ENCODE measurements at places on chromosomes 3 and 15. TPM values are rescaled to one million over a fixed set of nuclear protein-coding genes. Genes with fewer than 3 reads are reported as not detected.

- no peaks in the 10 kb centered on the region for H3K27me3 ChIP-seq
- H3K27ac ChIP-seq = no peak overlapping the region
- H3K4me1 ChIP-seq = no peaks in the 10 kb centered on the region
- no peaks in the 10 kb centered on the region for H3K36me3 ChIP-seq
These were observed 659.3 kb downstream of the NAALADL2 start for GRCh38 chr3:175518459-175518858.

- H3K4me1 ChIP-seq = peaks cover 3% of the 10 kb centered on the region
- no peak overlapping the region for H3K4me3 ChIP-seq
- H3K27ac ChIP-seq = no peak overlapping the region
- H3K36me3 ChIP-seq = peaks cover 1% of the 10 kb centered on the region
- no peaks in the 10 kb centered on the region for H3K27me3 ChIP-seq
These were observed 85.6 kb upstream of the PSMD6 start for GRCh38 chr3:64108784-64109317.

The C3orf49 gene
- not detected for total RNA-seq

The PRICKLE2 gene
- 3.2 TPM for total RNA-seq

- no peak overlapping the region for H3K27ac ChIP-seq
- no peaks in the 10 kb centered on the region for H3K27me3 ChIP-seq
- H3K36me3 ChIP-seq = no peaks in the 10 kb centered on the region
- DNase-seq = no peak
These were observed 117.6 kb downstream of the CHST2 start for GRCh38 chr3:143237077-143237627.

DNA sequence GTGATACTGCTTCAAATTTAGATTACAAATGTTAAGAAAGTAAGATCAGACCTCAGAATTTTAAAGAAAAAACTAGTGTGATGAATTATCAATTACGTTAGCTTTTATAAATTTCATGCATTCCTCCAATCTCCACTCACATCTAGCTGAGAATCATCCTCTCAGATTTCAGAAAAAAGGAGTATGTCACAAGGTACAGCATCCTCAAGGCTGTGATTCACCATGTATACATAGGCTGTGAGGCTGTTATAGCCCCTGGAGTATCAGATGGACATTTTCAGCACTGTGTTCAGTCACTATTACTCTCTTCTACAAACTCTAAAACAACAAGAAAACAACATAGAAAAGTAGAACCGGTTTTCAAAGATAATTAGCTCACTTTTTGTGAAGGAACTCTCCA is 214.4 kb downstream of the PCCB start:
- no peak for DNase-seq
- no peak overlapping the region for H3K4me3 ChIP-seq
- H3K27me3 ChIP-seq = no peaks in the 10 kb centered on the region
- H3K4me1 ChIP-seq = no peaks in the 10 kb centered on the region

DNA sequence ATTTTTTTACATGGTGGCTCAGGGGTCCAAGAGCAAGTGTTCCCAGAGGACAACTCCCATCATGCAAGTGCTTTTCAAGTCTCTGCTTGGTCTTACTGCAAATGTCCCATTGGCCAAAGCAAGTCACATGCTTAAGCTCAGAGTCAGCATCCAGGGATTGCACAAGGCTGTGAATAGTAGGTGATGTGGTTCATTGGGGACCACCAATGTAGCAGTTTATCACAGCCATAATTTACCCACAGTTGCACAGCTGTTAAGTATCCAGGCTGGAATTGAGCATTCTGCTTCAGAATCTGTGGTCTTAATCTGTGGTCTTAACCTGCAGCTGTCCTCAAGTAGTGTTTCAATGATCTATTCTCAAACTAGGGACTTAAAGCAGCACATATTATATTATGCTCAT is 71.4 kb upstream of the PLCL2 start:
- no peaks in the 10 kb centered on the region for H3K36me3 ChIP-seq
- no peak overlapping the region for H3K27ac ChIP-seq
- no peak for DNase-seq
- no peaks in the 10 kb centered on the region for H3K27me3 ChIP-seq
- H3K4me1 ChIP-seq = peaks cover 6% of the 10 kb centered on the region
- no peak overlapping the region for H3K4me3 ChIP-seq

The SIDT1 gene
- not detected for total RNA-seq

GRCh38 chr15:96699871-96700401 is 369.4 kb downstream of the NR2F2 start:
- H3K4me3 ChIP-seq = no peak overlapping the region
- DNase-seq = peak; percentile 74
- no peaks in the 10 kb centered on the region for H3K36me3 ChIP-seq
- no peaks in the 10 kb centered on the region for H3K27me3 ChIP-seq
- peaks cover 13% of the 10 kb centered on the region for H3K4me1 ChIP-seq
- H3K27ac ChIP-seq = no peak overlapping the region

GRCh38 chr15:51168700-51169099 is 74.0 kb upstream of the TNFAIP8L3 start:
- H3K4me3 ChIP-seq = no peak overlapping the region
- H3K4me1 ChIP-seq = no peaks in the 10 kb centered on the region
- no peak overlapping the region for H3K27ac ChIP-seq

- H3K27me3 ChIP-seq = no peaks in the 10 kb centered on the region
- H3K4me3 ChIP-seq = no peak overlapping the region
- no peaks in the 10 kb centered on the region for H3K4me1 ChIP-seq
- no peak overlapping the region for H3K27ac ChIP-seq
- DNase-seq = no peak
These were observed 24.9 kb downstream of the PLXND1 start for GRCh38 chr3:129581623-129582022.

DNA sequence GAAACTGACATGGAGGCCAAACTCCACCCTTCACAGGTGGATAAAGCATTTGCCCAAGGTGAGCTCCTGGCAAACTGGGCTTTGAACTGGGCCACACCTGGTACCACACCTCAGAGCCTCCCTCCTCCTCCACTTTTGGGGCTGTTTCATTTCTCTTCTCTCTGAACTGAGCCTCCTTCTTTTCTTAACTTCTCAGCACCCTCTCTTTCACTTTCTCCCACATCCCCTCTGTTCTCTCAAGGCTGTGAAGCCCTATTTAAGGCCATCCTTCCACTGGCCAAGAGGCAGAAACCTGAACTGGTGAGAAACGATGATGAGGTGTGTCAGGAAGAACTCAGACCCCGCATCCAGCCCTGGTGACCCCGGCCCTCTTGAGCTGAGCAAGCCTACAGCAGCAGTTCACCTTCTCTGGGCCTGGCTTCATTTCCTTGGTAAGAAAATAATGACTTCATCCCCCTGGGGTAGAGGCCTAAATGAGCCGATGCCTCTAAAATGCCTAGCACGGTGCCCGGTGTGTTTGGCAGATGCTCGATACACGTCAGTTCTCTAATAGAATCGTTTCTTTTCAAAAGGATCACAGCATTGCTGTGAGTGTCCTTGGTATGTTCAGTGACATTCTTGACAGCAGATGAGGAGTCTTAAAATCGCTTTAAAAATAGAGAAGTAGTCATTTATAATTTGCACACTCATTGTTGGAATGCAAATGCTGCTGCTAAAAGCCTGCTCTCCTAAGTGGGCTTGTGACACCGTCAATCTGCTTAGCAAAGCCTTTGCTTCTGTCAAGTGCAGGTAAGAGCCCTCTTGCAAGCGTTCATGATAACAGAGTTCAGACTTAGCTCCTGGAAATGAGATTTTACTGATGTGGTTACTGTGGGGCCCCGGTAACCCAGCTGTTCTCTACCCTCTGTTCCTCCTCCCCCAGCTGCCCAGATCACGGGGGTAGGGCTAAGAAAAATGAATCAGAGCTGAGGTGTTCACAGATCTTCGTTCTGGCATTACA is 97.7 kb upstream of the ATP2B2 start:
- H3K27ac ChIP-seq = no peak overlapping the region
- H3K36me3 ChIP-seq = no peaks in the 10 kb centered on the region
- no peak overlapping the region for H3K4me3 ChIP-seq
- no peaks in the 10 kb centered on the region for H3K4me1 ChIP-seq
- no peak for DNase-seq

DNA sequence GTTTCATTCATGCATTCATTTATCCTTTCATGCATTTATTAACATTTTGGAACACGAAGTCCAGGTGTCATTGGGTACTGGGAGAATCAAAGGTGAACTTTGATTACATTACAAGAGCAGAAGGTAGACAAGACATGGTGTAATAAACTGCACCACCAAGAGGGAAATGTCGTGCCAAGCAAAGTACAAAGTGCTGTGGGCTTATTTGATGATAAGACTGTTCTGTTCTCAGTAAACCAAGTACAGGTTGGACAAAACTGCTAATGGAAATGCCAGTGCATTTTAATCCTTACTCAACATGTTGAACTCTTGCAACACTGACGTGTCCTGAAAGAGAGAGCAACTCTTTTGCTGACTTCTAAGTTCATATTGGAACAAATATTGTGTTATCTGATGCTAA is 69.4 kb downstream of the MME start:
- H3K36me3 ChIP-seq = no peaks in the 10 kb centered on the region
- no peak overlapping the region for H3K4me3 ChIP-seq
- DNase-seq = no peak
- no peaks in the 10 kb centered on the region for H3K27me3 ChIP-seq
- H3K27ac ChIP-seq = no peak overlapping the region

DNA sequence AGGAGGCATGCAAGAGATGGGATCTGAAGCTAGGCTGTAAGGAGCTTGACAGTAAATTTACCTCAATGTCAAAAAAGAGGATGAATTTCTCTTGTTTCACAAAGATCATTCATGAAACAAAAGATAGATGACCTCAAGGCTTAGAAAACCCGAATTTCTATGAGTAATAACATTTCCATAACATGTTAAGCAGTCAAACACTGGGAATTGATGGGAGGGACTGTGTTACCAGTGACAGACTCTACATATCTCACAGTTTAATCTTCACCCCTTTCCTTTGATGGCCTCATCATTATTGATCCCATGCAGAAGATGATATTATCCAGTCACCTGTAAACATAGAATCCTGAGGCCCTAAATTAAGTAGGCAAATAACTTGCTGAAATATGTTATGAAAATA is 53.5 kb upstream of the VGLL3 start:
- H3K4me3 ChIP-seq = no peak overlapping the region
- H3K27me3 ChIP-seq = no peaks in the 10 kb centered on the region
- H3K36me3 ChIP-seq = no peaks in the 10 kb centered on the region
- H3K27ac ChIP-seq = no peak overlapping the region
- DNase-seq = no peak

- DNase-seq = peak; percentile 73
- H3K27me3 ChIP-seq = peaks cover 14% of the 10 kb centered on the region
- peak within 1 kb of the TSS; percentile 77 for H3K4me3 ChIP-seq
- no peaks in the 10 kb centered on the region for H3K4me1 ChIP-seq
These were observed at the start of gene PPM1M for GRCh38 chr3:52245322-52246263. Gene PPM1M (plus strand): TSS chr3:52245759. CDS start chr3:52245825, 66 bp downstream.

The SPESP1 gene
- not detected for total RNA-seq

DNA sequence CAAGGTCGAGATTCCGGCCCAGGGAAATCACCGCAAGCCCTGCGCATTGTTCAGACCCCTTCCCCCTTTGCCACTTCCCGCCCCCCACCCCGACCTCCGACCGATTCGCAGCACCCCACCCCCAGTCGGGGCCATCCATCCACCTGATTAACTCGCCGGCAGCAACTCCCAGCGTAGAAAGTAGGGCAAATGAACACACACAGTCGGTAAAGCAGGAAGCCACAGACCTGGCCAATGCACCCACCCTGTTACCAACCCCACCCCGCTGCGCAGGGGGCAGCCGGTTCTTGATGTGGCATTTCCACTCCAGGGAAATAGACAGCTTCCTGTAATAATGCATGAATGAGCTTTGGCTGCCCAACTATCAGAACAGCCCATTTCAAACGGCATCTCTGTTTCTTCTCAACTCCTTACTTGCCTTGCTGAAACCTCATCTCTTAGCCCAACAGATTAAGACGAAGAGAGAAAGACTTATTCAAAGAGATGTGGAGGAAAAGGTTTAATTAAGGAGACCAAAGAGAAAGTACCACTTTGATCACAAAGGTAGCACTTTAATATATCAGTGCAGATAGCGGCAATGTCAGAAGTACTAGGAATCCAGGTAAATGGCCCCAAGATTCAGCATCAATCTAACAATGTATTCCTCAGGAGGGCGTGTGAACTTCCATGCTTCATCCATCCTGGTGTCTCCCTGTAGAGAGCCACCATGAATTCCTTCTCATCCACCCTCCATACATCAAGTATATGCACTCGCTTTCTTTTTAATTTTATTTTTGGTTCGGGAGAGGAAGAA is 1.9 kb downstream of the TNIK start:
- DNase-seq = peak; percentile 53
- H3K36me3 ChIP-seq = no peaks in the 10 kb centered on the region
- H3K4me3 ChIP-seq = peak overlapping the region; percentile 77
- H3K27ac ChIP-seq = no peak overlapping the region
- H3K27me3 ChIP-seq = no peaks in the 10 kb centered on the region

DNA sequence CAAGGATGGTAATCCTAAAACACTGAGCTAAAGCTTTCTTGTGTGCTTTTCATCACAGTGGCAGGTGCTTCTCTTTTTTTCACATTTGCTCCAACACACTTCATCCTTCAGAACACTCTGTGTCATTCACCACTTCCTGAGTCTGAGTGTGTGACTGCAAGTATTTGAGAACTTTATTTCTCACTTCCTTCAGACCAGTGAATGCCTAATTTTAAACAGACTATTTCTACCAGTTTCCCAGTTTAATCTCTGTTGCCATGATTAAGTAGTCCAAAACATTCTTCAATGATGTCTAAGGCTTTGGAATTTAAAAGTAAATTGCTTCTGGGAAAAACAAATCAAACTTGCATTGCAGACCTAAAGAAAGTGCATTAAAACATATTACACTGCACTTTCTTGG is 541.2 kb downstream of the RBMS3 start:
- no peaks in the 10 kb centered on the region for H3K4me1 ChIP-seq
- H3K4me3 ChIP-seq = no peak overlapping the region
- no peaks in the 10 kb centered on the region for H3K27me3 ChIP-seq
- peaks cover 6% of the 10 kb centered on the region for H3K36me3 ChIP-seq
- DNase-seq = no peak
- H3K27ac ChIP-seq = no peak overlapping the region

- H3K27me3 ChIP-seq = no peaks in the 10 kb centered on the region
- no peak overlapping the region for H3K27ac ChIP-seq
- DNase-seq = no peak
These were observed 179.1 kb downstream of the SLC9A9 start for GRCh38 chr3:143668924-143669790.

DNA sequence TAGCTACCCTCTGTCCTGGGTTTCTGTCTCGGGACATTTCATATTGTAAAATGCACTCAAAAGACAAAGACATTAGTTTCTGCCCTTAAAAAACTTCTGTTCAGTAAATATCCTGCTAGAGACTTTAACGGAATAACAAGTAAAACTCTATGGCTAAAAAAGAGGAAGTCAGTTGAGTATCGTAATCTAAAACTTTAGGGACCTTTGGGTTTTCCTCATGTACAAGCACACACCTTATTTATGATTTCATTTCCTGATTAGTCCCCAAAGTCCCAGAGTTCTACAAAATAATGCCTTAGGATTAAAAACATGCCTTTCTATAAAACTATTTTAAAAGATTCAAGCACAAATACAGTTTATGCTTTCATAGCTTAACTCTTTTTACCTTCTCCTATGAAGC is 585.9 kb downstream of the UNC13C start:
- H3K27ac ChIP-seq = no peak overlapping the region
- no peak for DNase-seq
- no peak overlapping the region for H3K4me3 ChIP-seq
- no peaks in the 10 kb centered on the region for H3K4me1 ChIP-seq

GRCh38 chr15:74573987-74574386 is 33.0 kb downstream of the ARID3B start:
- H3K27me3 ChIP-seq = no peaks in the 10 kb centered on the region
- H3K4me3 ChIP-seq = no peak overlapping the region
- DNase-seq = no peak

The ROPN1 gene
- not detected for total RNA-seq

The CLDN11 gene
- 2.4 TPM for total RNA-seq

The SYNPR gene
- total RNA-seq = 0.64 TPM

The ZNF609 gene
- total RNA-seq = 38.8 TPM

The MED12L gene
- total RNA-seq = 16.4 TPM

All from H9 (cell line).